Fibroblast of the aortic adventitia (primary cell): ENCODE measurements at places on chromosomes 11 and 22.

DNA sequence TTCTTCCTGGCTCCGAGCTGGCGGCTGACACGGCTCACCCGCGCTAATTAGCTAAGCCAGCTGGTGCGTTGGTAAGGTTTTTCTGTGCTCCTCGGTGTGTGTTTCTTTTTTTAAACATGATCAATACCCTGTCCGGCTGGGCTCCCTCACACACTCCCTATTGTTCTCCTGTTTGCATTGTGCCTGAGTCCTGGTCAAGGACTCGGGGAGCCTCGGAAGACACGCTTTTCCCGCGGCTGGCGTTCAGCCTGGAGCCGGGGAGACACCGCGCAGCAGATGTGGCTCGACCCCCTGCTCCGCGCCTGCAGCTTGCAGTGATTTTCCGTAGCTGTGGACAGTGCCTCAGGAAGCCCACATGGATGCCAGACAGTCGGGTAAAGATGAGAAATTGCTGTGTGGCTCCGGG is 454.9 kb upstream of the CADM1 start:
- no peak for DNase-seq

DNA sequence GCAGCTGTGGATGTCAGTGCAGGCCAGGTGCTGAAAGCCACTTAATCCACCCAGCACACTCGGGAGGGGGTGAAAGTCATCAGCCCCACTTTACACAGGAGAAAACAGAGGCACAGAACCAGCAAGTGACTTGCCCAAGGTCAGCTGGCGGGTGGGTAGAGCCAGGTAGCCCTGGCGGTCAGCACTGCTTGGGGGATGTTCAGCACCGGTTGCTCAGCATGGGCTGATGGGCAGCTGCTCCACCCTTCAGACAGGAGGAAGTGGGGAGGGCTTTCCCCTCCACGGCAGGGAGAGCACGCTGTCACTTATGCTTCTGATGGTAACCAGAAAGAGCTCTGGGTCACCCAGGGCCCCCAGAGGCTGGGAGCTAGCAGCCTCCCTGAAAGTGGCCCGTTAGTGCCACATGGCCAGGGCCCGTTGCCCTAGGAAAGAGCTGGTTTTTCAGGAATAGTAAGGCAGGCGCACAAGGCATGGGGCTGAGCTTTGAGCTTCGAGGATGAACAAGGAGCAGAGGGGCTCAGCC is 417.9 kb downstream of the CTTN start:
- DNase-seq = no peak

DNA sequence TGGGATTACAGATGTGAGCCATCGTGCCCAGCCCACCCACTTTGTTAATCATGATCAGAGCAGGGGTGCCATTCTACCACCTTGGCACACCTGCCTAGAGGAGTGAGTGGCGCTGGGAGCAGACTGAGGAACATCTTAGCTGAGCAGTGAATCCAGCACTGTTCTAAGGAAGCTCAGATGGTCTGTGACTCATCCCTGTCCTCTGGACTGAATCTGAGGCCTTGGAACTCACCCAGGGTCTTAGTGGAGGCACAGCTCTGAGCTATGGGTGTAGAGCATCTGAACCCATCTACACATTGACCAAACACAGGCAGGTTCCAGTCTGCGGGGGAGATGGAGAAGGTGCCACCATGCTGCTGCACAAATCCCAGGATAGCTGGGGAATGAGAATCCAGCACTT is 14.9 kb downstream of the PGAP2 start:
- DNase-seq = peak; percentile 76

DNA sequence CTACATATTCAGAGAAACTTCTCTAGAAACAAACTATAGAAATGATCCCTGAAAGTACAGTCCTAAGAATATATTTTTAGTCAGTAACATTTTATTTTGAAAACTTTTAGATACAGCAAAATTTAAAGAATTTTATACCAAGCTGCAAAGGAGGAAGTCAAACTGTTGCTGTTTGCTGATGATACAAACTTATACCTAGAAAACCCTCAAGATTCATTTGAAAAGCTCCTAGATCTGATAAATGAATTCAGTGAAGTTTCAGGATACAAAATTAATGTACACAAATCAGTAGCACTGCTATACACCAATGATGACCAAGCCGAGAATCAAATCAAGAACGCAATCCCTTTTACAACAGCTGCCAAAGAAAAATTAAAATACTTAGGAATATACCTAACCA is 10.1 kb downstream of the ZBTB44 start:
- DNase-seq = no peak

DNA sequence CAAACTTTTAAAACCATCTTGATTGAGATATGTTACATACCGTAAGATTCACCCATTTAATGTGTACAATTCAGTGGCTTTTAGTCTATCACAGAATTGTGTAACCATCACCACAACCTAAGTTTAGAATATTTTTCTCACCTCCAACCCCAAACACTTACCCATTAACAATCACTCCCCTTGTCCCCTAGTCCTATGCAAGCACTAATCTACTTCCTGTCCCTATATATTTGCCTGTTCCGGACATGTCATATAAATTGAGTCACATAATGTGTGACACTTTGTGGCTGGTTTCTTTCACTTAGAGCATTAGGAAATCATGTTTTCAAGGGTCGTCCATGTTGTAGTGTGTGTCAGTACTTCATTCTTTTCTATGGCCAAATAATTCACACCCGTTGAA is 38.8 kb downstream of the RASSF10 start:
- DNase-seq = no peak

DNA sequence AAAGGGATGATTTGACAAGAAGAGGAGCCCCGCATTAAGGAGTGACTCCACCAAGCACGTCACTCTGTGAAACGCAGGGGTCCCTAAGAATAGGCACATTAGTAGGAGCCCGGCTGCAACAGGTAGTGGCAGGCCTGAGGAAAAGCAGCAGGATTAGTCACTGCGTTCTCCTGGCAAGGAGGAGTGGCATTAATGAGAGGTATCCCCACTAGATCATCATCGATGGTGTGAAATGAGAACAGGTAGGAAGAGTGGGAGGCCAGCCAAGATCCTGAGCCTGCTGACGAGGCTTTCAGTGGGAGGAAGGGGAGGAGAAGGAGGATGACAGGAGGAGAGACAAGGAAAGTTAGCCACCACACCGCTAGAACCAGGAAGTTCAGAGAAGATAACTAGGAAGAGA is 38.6 kb downstream of the NRXN2 start:
- DNase-seq = no peak

GRCh38 chr11:1545432-1545831 is 26.6 kb downstream of the DUSP8 start:
- no peak for DNase-seq

GRCh38 chr11:3010004-3010403 is 17.9 kb upstream of the NAP1L4 start:
- DNase-seq = no peak

DNA sequence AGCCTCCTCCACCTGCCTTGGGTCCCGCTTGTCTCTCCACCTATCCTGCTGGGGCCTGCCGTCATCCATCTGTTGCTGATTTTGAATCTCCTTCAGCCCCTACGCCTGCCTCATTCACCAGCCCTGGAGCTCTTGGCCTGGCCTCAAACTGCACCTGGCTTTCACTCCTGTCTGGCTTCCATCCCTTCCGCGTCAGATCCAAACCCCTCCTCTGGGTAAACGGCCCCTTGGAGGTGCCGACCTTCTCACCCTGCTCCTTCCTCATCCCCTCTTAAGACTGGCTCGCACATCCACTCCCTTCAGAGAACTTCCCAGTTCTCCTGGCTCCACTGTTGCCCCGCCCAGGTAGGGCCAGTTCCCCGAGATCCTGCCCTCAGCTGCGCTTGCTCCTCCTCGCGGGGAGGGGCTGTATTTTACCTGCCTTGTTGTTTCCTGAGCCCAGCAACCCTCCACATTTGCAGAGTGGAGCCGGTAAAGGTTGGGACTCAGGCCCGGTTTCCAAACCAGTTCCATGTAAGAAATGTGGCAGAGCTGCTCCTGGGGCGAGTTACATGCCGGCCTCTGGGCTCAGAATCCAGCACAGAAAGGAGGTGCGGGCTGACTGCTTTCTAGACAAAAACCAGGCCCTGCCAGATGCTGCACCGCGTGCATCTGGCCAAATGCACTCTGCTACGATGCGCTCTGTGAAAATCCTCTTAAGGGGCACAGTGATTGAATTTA is 13.9 kb upstream of the SHANK2 start:
- DNase-seq = no peak

GRCh38 chr22:16774911-16775500 is 50.2 kb downstream of the XKR3 start:
- peak; percentile 2 for DNase-seq

DNA sequence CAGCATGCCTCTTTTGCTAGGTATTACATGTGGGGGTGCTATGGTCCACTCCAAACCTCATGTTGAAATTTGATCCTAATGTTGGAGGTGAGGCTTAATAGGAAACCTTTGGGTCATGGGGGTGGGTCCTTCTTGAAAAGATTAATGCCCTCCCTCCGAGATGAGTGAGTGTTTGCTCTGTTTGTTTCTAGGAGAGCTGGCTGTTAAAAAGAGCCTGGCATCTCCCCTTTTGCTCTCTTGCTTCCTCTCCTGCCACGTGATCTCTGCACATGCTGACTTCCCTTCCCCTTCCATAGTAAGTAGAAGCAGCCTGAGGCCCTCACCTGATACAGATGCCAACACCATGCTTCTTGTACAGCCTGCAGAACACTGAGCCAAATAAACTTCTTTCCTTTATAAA is 104.5 kb downstream of the FAT3 start:
- no peak for DNase-seq

- peak; percentile 9 for DNase-seq
Measured at GRCh38 chr11:72631806-72632731, 42.2 kb downstream of the PDE2A start.

DNA sequence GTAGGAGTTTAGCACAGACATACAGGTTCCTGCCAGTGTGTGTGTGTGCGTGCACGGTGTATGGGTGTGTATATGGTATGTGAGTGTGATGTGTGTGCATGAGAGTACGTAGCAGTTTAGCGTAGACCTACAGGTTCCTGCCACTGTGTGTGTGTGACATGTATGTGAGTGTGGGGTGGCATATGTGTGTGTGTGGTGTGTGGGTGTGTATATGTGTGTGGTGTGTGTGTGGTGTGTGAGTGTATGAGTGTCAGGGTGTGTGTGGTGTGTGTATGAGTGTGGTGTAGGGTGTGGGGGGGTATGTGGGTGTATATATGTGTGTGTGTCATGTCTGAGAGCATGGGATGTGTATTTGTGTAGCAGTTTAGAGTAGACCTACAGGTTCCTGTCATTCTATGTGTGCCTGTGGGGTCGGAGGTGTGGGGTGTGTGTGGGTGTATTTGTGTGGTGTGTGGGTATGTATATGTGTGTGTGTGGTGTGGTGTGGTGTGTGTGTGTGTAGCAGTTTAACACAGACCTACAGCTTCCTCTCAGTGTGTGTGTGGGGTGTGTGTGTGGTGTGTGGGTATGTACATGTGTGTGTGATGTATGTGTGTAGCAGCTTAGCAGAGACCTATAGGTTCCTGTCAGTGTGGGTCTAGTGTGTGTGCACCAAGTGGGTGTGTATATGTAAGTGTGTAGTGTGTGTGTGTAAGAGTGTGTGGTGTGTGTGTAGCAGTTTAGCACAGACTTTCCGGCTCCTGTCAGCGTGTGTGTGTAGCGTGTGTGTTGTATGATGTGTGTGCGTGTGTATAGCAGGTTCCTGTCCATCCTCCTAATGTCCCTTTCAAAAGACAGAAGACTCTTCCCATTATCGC is 31.8 kb upstream of the TBCEL start:
- DNase-seq = no peak

- no peak for DNase-seq
Measured at GRCh38 chr11:1293619-1294015, 15.8 kb downstream of the TOLLIP start.

DNA sequence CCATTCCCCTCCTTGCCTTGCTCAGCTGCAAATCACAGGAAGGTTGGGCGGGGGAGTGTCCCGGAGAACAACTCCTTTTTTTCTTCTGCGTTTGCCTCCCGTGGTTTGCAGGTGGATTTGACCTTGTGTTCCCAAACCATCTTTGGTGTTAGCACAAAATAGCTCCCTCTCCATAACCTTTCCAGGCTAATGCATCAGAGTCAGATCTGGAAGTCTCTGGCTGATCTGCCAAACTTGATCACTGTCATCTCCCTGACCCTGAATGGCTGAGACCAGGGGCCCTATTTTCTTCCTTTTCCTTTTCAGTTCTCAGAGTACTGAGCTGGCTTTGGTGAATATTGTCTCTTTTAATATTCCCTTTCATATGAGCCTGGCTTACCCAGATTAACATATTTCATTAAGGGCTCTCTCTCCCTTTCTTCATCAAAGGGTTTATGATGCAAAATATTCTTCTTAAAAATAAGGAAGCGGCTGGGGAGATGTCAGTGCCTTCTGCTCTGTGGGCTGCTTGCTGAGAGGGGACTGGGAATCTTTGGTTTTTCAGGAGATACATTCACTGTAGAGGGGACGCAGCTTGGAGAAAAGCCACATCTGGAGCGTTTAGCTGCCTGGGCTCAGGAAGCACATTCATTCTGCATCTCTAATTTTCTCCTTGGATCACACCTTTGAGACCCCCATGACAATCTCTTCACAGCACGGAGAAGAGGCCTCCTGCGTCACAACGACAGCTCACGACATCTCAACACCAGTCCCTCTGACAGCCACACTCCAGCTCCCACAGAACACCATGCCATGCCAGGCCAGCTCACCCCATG is 148.3 kb downstream of the CEP164 start:
- no peak for DNase-seq
